Osteoblast (primary cell): ENCODE measurements at places on chromosomes 3 and 15.

DNA sequence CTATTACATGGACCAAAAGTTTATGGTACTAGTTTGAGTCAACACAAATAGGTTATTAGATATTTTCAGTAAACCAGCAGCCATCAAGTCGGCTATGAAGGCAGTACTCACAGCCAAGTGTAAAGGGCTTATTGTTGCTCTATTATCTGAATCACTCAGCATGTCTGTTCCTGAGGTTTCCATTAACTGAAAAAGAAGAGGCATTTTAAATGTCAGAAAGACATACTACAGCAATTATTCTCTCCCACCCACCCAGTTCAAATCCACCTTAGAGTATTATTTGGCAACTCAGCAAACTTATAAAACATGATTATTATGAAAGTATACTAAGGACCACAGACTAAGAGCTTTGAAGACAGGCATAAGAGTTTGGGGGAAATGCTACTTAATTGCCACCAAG is 93.1 kb downstream of the BTD start:
- DNase-seq, result no peak

DNA sequence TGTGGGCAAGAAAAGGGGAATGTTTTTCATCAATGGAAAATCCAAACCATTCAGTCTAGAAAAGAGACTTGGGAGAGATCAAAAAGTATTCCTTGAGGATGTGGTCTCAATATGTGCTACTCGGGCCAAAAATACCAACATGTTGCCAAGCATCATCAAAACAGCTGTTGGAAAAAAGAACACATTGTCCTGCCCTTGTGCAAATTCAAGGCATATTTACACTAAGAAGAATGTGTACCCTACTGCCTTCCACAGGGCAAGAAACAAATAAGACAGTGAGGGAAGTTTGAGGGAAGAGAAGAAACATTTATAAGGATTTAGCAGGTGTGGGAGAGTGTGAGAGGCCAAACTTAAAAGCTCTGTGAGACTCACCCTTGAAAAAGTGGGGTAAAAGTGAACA is 252.1 kb downstream of the NTRK3 start:
- no peak for DNase-seq

DNA sequence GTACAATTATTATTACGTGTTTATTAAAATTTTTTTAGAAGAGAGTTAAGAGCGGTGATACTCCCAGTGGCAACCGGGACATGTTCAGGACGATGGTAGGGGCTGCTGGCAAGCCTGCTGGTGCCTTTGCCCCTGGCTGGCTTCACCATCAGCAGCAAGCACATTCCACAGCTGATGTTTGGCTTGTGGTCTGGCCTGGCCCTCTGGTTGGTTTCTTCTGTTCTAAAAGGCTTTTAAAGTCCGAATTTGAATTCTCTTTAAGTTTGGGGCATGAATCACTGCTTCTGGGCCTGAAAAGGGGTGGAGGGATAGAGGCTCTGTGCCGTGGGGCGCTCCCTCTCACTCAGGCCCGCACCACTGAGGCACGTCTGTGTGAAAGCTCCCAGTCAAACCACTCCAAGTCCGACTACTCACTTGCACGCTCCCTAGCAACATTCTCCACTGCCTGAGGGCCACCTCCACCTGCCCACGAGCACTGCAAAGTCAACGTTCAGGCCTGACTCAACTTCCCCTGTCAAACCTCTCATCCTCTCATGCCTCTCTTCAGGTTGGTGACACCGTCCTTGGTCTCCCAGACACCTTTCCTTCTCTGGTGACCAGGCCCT is 10.1 kb downstream of the ITGA11 start:
- peak; percentile 65 for DNase-seq

DNA sequence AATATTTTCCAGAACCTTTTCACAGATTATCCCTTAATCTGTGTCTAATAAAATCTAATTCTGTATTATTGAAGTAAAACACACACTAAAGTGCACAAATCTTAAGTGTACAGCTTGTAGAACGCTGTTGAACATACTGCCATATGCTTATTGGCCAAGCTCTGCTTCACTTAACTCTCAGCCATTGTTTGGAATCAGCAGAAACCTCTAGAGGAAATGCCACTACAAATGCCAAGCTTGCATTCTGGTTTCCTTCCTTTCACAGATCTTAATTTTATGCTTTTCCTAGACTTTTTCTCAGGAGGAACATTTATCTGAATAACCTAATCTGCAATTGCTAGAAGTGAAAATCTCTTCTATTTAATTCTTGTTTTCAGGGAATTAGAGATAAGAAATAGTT is 10.1 kb downstream of the MNS1 start:
- no peak for DNase-seq

DNA sequence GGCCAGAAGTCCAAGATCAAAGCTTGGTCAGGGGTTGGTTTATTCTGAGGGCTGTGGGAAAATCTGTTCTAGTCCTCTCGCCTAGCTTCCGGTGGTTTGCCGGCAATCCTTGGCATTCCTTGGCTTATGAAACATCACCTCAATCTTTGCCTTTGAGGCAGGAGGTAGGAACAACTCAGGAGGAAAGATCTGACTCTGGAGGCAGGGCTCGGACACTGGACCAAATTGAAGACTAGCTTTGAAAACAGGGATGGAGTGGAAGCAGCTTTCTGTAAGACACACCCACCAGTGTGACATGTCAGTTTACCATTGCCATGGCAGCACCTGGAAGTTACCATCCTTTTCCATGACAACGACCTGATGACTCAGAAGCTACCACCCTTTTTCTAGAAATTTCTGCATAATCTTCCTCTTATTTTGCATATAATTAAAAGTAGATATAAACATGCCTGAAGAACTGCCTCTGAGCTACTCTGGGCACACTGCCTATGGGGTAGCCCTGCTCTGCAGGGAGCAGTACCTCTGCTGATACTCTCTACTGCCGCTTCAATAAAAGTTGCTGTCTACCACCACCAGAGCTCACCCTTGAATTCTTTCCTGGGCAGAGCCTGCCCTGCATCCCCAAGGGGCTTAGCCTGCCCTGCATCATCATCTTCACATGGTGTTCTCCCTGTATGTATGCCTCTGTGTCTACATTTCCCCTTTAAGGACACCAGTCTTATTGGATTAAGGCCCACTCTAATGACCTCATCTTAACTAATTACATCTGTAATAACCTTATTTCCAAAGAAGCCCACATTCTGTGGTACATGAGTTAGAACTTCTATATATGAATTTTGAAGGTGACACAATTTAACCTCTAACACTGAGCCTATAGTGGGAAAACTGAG is 38.3 kb upstream of the TM4SF4 start:
- no peak for DNase-seq

GRCh38 chr3:158109295-158109803 is 540 bp upstream of the RSRC1 start:
- no peak for DNase-seq

DNA sequence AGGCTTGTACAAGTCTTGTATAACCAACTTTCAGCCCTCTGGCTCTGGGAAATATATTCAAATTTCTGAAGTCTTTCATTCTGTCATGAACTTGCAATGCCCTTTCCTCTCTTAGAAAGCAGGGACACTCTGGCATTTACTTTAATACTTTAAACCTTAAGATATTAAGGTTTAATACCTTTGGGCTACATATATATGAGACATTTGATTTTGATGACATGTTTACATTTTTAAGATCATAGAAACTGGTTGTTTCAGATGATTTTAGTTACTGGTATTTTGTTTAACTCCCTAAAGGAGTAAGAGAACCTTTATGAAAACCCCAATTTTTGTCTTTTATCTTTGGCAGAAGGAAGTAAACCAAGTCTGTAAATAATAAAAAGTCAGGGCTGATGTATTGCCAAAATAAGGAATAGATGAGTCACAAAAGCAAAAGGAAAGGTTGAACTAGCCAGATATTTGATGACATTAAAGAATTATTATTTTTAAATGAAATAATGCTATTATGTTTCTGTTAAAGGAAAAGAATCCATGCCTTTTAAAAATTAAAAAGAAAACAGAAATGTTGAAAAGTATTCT is 579.0 kb upstream of the CBLB start:
- no peak for DNase-seq

DNA sequence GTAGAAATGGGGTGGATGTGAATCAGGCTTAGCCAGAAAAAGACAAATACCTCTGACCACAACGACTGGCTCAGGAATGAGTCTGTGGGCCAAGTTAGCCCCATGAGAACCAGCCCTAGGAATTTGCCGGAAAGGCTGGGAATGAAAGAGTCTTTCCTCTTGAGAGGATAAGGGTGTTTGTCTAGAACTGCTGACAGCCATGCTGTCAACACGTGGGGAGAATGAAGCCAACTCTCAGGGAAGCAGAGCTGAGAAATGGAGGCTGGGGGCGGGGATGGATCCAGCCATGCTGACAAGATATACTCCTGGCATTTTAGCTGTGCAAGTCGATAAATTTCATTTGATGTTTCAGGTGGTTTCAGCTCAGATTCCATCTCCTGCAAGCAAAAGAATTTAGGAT is 10.6 kb upstream of the SLC6A1 start:
- peak; percentile 79 for DNase-seq

GRCh38 chr15:45892182-45892581 is 257.4 kb downstream of the SQOR start:
- no peak for DNase-seq

DNA sequence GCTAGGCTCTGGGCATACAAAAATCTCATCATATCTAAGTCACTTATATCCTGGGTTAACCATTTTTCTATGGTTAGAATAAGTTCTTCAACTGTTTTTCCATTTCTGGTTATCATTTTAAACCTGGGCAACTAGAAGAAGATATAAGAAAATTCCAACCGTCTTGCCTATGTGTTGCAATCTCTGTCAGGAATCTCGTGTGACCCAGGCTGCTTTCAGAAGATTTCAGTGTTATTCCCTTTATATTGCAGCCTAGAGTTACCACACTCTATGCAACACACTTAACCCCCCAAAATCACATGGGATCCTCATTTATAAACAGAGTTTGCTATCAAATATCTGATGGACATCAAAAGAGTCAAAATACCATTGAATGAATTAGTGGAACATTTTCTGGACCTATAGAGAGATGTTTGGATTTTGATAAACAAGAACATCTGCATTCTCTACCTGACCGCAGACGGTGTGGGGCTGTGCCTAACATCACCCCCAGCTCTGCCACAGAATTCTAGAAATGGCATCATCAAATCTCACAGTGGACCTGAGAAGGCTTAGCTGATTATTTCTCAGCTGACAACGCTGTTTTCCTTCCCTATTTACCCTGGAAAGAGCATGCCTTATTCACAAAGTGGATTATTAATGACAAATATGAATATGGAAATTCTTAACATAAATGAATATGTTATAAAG is 515.7 kb downstream of the NTRK3 start:
- no peak for DNase-seq

GRCh38 chr3:100634493-100635272 is 25.3 kb downstream of the ADGRG7 start:
- no peak for DNase-seq

- DNase-seq, result no peak
These were observed 3.0 kb upstream of the RYK start for GRCh38 chr3:134253475-134254226.

DNA sequence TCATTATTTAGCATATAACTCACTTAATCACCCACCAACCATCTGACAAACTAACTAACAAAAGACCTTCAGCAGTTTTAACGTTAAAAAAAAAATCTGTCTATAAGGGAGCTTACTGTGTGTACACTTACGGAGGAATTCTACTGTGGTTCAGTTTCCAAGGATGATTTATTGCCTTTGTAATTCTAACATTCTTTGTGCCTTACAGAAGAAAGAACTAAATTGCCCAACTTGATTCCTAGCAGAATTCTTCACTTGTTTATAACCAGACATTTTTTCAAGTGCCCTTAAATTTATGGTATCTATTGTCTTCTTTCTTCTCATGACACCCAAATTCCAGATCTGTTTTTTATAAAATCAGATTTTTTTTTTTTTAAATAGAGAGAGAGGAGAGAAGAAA is 119.7 kb upstream of the IGSF10 start:
- peak; percentile 49 for DNase-seq

DNA sequence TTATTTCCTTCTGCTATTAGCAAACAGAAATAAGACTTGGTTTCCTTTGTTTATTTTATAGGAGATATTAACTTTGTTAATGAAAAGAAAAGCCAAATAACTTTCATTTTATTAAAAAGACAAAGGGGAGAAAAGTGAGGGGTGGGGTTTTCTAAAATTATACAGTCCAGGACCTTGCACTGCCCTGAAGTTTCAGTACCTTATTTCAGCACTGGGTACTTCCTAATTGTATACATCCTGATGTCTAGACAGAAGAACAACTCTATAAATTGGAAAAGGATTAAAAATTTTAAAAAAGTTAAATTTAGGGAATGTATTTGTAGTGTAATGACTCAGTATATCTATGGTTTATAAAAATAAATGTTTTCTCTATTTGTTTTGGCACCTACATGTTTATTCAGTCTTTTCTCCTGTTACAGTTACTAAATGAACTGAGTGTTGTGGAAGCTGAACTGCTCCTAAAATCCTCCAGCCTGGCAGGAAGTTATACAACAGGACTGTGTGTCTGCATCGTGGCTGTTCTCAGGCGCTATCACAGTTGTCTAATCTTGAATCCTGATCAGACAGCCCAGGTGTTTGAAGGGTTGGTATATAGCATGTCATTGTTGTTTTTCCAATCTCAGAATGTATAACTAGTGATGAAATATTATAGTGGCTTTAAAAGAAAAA is 27.6 kb upstream of the P2RY13 start:
- DNase-seq, result no peak

GRCh38 chr3:25856902-25857518 is 67.1 kb downstream of the OXSM start:
- peak; percentile 86 for DNase-seq

GRCh38 chr3:42043099-42043813 is 47.9 kb upstream of the TRAK1 start:
- peak; percentile 73 for DNase-seq

GRCh38 chr3:42129014-42129953 is 38.1 kb downstream of the TRAK1 start:
- no peak for DNase-seq

DNA sequence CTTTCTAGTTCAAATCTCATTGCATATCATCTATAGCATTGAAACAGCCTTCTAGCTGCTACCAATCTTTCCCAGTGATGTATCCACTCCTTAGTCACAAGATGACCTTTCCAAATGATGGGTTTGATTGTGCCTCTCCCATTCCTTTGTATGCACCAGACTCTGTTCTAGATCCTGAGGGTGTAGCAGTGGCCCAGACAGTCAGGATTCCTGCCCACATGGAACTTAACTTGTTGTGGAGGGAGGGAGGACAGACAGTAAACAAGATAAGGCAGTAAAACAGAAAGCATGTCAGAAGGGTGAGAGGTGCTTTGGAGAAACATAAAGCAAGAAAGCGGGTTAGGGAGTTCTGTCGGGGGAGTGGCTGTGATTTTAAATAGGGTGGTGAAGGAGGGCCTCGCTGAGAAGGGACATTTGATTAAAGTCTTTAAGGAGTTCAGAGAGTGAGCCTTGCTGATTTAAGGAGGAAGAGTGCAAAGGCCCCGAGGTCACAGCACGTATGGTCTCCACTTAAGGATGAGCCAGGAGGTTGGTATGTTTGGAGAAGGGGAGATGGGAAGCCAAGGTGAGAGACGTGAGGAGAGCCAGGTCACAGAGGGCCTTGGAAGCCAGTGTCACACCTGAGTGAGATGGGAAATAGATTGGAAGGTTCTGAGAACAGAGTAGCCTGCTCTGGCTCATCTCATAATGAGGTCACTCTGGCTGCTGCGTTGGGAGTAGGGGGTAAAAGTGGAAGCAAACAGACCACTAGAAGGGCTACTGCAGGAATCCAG is 38.3 kb downstream of the FAM43A start:
- no peak for DNase-seq
